ENCODE measurements at places on chromosomes 2 and 18. TPM values are rescaled to one million over a fixed set of nuclear protein-coding genes. Genes with fewer than 3 reads are reported as not detected.

TRPM8 gene
- 0.22 TPM for total RNA-seq

LRP1B gene
- total RNA-seq, result 32.3 TPM

GRCh38 chr18:75215663-75216062, 5.1 kb downstream of the TSHZ1 start:
- no peak for DNase-seq

DNA sequence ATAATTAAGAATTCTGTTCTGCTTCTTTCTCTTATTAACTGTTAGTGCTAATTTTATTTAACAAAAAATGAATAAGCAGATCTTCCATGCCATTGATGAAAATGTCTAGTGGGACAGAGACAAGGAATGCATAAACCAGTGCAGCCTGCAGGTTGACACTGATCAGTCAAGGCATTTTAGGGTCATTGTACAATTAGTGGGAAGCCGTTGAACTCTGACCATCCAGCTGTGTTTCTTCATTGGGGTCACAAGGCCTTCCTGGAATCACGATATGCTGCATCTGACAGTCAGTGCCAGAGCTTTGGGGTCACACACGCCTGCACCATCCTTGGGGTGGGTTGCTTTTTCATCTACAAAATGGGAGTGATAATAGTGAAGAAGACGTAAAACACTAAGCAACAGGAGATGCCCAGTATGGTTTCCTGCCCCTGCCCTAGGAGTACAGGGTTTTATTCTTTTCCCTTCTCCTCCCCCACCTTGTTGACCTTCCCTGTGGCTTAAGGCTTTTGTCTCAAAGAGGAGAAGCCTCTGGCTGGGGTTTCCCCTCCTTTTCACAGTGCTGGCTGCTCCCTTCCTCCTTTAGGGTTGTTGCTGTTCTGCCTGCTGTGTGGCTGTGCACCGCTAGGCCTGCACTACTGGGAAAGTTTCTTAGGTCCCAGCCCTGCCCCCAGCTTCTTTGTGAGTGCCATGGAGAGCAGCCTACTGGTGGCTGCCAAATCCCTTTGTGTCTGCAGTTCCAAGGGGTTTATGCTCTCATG, 245.6 kb downstream of the TPGS2 start:
- no peak for DNase-seq

DNA sequence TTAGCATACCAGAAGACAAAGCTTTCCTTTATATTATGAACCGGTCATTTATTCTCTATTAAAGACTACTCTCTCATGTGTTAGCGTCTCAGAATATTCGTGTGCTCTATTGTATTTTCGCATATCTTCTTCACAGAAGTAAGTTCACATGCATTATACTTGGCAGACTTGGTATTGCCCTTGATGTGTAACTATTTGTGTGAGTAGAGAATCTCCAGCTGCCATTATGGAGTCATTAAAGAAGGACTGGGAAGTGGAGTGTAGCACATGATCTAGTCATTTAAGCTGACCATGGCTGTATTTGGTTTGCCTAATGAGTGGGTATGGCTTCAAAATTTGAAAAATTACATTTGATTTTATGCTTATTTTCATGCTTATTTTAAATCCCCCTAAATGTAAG, 92.9 kb downstream of the TTC27 start:
- DNase-seq, result no peak

IWS1 gene
- total RNA-seq, result 36.0 TPM

DNA sequence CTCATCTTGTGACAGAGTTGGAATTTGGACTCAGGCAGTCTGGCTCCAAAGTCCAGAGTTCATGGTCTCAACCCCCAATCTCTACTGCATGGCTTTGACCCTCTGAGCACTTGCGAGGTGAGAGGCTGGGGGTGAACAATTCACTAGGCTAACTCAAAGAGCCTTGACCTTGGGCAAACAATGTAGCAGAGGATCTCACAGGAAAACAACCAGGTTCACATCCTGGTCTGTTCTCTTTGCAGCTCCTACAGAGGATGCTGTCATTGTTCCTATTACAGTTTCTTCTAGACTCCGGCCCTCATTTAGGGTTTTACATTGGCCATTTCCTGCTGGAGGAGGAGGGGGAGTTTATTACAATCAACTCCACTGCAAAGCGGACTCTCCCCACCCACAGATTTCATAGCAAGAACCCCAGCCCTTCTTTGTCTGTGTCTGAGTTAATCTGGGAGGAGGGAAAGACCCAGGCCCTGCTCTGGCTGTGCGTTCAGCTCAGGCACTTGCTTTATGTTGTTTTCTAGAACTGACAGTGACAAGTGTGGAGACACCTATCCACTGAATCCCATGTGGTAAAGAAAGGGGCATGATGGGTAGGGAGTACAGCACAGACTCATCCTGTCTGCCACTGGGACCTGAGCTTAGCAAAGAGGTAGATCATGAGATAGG, 101.6 kb downstream of the LBH start:
- no peak for DNase-seq

DNA sequence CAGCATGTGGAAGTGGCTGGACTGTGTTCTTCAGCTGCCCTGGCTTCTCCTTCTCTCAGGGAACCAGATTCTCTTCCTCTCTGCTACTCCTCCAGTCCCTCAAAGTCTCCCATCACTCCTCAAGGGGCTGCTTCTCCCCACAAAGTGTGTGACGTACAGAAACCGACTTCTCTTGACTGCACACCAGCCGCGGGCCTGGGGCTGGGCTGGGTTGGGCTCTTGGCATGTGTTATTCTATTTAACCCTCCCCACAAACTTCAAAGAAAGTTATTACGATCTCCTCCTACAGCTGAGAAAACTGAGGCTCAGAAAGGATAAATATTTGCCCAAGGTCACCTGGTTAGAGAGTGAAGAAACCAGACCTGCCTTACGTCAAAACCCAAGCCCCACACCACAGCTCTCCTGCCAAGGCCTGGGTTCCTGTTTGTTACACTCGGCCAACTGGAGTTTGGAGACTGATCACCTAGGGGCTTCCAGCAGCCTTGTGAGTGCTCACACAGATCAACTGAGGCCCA, 269.0 kb downstream of the TFCP2L1 start:
- DNase-seq, result no peak

ACKR3 gene
- total RNA-seq, result 52.0 TPM

BMP10 gene
- total RNA-seq, result not detected

GRCh38 chr2:233331536-233331935, 22.8 kb upstream of the DGKD start:
- DNase-seq, result no peak

DNA sequence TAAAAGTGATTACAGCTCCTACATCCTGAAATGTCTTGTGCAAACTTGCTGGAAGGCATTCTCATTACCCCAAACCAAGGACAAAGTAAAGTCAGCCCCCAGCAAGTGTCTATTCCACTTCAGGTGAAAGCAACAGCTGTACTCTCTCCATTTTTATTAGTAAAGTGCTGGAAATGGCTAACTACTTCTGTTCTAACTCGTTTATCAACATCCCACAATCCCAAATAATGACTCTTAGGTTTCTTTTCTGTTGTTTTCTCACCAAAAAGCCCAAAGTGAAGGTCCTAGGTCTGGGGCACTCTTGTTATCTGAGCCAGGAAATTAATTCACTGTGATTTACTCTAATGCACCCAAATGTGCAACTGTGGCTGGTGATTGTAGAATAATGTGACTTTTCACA, 105.7 kb downstream of the LRRC30 start:
- no peak for DNase-seq

GRCh38 chr2:23756593-23757292, 170.2 kb downstream of the ATAD2B start:
- no peak for DNase-seq

TRMT61B gene
- total RNA-seq, result 22.3 TPM

GRCh38 chr2:149562324-149562723, 25.3 kb downstream of the MMADHC start:
- DNase-seq, result peak; percentile 3

GRCh38 chr2:8543060-8543382, 138.8 kb upstream of the ID2 start:
- DNase-seq, result no peak

DNA sequence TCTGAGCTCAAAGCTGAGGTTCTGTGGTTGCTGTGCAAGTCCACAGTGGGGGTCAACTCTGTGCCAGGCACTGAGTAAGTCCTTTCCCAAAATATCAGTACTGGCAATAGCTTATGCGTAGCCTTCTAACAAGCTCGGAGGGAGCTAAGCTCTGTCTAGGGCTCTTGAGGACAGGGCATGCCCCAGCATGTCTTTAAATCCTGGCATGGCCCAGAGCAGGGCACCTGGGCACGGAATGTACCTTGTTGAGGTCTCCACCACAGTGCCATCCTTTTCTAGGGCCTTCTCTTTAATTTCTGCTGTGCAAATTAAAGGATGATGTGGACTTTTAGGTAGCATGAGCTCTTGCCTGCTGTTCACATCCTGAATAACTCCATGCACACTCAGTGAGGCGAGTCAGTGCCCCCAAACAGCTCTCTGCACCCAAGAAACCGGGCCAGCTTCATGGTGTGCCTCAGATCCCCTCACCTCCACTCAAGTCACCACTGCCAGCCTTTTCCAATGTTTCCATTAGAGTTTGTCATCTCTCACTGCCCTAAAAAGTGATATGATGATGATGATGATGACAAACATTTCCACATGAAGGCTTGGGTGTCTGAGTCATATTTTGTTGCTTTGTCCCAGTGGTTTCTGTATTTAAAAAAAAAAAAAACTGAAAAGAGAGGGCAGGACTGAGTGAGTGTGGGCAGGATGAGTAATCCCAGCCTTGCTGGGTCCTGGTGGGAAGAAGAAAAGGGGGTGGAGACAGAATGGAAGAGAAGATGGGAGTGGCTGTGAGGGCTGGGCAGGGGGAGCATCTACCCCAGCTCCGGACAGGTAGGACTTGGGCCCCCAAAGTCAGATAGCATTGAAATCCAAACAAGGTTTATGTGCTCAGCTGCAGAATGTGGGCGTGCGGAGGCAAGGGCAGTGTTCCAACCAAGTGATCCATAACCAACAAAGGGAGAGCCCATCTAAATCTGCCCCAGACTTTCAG, 78.9 kb downstream of the ZBTB7C start:
- no peak for DNase-seq

DNA sequence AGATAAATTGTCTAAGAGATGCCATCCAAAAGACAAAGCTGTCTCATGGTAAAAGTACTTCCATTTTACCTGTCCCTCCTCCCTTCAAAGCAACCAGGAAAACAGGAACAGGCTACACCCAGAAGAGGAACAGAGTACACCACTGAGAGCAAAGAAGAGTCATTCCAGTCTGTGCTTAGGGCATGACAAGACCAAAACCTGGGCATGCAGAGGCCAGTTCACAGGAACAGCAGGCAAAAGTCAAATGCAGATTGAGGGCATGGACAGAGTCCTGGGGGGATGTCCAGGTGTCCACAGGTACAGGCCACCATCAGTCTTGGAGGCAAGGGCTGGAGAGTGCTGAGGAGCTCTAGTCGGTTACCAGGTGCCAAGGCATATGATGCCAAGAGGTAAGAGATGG, 23.7 kb downstream of the PLEK start:
- no peak for DNase-seq

GCG gene
- not detected for total RNA-seq

GRCh38 chr2:44833171-44834069, 108.1 kb upstream of the SIX3 start:
- no peak for DNase-seq

MBP gene
- 619 TPM for total RNA-seq

TMEM163 gene
- 35.7 TPM for total RNA-seq

- no peak for DNase-seq
Observed at GRCh38 chr2:137007938-137008337, 242.6 kb downstream of the THSD7B start.

- DNase-seq, result no peak
Observed at GRCh38 chr18:11857177-11857887, 6.1 kb downstream of the CHMP1B start.

ASTL gene
- total RNA-seq, result 0.28 TPM

ATOH8 gene
- total RNA-seq, result 25.8 TPM

DNA sequence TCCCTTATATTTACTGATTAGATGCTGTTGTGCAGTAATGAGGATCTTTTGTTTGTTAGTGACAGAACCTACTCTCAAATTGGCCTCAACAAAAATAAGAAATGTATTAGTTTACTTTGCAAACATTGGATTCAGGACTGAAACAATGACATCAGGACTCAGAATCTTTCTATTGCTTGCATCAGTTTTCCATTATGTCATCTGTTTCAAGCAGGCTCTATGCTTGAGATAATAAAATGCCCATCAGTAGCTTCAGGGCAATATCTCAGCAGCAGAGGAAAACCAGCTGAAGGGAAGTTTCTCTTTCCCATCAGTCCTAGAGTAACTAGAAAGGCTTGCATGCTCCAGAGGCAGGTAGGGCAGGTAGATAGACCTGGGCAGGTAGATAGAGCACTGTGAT, 375.5 kb upstream of the SLC8A1 start:
- DNase-seq, result no peak

GRCh38 chr2:159272156-159272555, 14.3 kb downstream of the WDSUB1 start:
- no peak for DNase-seq

DNA sequence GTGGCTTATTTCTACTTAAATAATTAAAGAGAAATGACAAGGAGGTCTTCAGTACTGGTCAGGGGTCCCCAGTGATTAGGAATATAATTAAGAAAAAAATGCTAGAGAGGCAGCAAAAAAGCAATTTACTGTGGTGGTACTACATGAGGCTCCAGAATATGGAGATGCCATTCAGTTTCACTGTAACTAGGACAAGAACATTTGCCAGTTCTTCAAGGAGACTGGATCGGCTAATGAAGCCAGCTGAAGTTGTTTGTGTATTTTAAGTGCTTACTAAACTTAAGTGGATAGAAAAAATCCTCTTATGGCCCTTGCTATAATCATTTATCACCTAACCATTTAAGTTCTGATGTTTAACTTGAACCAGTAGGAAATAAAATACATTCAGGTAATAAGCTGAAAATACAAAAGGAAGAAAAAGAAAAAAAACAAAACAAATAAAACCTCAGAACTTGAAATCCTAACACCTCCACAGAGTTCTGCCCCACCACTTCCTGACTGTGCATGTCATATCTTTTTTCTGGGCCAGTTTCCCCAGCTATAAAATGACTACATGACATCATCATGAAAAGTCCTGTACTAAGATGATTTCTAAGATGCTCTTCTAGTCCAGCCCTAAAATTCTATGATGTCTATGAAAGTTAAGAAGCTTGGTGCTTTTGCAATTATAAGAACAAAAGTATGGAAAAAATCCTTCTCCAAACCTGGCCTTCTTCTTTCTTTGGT, 98.0 kb downstream of the TRABD2A start:
- DNase-seq, result no peak

DNA sequence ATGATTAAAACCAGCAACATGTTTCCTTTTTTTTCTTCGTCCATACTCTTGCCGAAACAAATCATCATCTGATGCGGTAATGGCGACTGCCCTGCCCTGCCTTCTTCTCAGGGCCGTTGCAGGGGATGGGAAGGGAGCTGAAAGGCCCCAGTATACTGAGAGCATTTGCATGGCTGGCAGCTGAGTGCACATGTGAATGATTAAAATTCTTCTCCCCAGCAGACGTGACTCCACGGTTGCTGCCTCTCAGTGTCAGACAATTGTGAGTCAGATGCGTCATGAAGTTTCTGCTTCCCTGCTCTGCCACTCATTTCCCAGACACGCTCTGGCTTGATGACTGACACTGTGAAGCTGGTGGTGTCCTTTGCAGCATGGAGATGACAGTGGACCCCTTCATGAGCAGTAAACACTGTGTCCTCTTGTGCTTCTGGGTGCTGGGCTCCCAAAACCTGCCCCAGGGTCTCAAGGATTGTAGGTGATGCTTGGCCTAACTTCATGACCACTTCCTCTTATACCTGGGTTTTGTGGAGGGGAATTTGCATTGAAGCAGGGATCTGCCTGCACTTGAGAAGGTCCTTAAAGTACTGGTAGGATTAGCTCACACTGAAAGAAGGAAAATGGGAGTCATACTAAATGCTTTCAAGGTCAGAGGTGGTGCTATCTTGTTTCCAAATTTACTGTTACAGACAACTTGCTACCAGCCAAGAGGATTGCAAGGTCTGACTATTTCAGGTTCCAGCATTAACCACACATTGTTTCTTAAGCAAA, 222.5 kb upstream of the COPS8 start:
- peak; percentile 36 for DNase-seq

Measured in spinal cord (tissue), 10 donors.